ENCODE measurements at places on chromosomes 4 and X. TPM values are rescaled to one million over a fixed set of nuclear protein-coding genes. Genes with fewer than 3 reads are reported as not detected.

GRCh38 chr4:120611092-120611491, 311.4 kb downstream of the PRDM5 start:
- DNase-seq, result no peak

GPR34 gene
- 0.17 TPM for total RNA-seq

GRCh38 chrX:150680974-150681373, 12.2 kb upstream of the MTMR1 start:
- no peak for DNase-seq

DNA sequence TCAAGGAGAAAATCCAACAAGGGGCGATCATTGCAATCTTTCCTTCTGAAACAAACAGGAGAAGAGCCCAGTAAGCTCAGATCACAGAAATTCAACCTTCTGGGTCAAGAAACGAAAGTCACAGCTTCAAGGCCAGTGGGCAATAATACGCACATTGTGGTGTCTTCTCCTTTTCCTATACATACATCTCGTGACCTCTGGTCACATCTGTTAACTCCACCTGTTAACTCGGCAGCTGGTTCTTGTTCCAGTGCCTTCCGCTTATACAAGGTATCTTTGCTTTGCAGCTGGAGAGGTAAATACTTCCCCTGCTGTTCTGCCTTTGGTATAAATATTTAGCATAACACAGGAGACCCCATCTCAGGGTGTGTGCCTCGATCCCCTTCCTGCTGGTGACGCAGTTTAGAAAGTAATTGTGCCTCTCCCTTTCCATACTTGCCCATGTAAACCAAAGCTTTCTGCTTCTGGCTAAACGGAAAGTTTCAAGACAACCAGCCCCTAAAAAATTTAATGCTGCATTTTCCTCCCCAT, 45.0 kb downstream of the CCDC149 start:
- no peak for DNase-seq

CCSER1 gene
- 1.1 TPM for total RNA-seq

SUPT20HL2 gene
- not detected for total RNA-seq

GRCh38 chr4:74120086-74120485, 21.1 kb upstream of the CXCL2 start:
- DNase-seq, result no peak

DNA sequence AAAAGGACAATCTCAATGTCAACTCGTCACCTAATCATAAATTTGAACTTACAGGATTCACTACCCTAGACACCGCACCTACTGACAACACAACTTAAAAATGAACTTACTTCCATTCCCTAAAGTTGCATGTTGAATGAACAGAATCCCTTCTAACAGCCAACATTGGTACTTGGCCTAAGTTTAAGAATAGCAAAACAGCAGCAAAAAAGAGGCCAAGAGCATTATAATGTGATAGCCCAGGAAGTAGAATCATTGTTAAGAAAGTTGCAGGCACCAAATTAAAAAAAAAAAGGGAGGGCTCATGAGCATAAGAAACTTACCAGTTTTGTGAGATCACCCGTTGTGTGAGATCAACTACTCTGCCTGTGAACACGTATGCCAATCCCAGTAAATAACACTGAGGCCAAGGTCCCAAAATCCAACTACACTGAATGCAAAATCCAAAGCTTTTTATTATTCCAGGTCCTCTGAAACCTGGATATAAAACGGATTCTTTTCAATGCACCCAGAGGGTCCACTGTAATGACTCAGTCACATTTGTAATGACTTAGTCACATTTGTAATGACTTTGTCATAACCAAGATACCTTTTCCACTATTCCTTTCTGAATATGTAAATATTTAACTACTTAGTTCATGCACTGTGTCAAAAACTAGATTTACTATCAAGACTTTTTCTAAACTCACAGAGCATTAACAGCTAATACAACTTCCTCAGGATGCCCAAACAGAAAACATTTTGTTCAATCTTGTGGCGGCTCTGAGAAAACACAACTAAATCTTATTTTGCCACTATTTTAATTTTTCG, 6.8 kb downstream of the HNRNPDL start:
- no peak for DNase-seq

- no peak for DNase-seq
Measured at GRCh38 chrX:134926864-134927263, 63.9 kb upstream of the SMIM10 start.

DNA sequence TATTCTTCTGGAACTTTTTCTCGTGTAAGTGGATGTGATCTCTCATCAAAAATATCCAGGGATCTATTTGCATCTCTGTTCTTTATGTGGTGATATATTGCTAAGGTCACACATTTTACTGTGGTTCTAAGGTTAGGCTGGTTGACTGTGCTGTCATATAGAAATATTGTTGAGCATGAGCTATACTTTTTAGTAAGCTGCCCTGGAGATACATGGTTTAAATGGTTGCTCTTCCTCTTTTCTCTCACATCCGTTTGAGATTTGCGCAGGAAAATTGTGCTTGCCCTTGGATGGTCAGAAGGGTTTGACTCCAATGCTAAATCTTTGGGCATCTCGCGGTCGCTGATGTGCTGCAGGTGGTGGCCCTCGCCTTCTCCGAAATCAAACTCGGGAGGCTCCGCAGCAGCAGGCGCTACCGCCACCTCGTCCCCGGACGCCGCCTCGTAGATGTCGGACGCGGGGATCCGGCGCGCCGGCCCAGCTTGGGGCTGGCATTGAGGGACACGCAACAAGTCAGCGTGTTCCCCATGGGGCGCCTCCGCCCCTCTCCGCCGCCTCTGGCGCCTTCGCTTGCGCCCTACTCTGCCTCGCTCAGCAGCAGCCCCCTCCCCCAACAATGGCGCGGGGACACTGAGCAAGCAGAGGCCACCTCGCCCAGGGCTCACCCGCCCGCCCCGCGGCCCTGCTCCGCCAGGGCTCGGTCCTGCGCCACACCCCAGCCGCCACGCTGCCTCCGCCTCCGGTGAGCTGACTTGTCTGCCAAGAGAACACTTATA, 154.5 kb downstream of the MSN start:
- no peak for DNase-seq

MAGEB17 gene
- total RNA-seq, result not detected

DNA sequence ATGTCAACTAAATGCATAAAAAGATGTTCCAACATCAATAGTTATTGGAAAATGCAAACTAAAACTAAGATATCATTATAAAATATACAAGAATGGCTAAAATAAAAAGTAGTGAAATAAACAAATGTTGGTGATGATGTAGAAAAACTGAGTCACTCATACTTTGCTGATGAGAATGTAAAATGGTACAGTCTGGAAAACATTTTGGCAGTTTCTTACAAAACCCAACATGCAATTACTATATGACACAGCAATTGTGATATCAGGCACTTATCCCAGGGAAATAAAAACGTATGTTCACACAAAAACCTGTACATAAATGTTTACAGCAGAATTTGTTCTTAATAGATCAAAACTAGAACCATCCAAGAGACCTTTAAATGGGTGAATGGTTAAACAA, 182.6 kb downstream of the RTL9 start:
- DNase-seq, result no peak

- DNase-seq, result peak; percentile 52
Measured at GRCh38 chr4:164252286-164252685, 501.6 kb upstream of the SMIM31 start.

DNA sequence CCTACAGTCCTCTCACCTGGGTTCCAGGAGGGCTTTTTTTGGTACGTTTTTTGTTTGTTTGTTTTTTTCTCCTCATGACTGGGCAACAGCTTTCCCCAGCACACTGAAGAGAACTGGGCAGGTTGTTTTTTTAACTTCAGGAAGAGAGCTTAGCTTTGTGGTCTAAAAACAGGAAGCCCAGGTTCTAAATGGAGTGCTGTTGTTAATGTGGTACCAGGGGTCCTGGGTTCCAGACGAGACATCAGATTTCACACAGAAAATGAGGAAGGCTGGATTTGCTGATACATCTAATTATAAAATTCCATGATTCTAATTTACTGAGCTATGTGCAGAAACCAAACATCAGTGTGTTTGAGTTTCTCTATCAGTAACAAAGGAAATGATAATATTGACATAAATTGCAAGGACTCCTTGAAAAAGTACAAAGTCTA, 4.2 kb downstream of the MYOZ2 start:
- DNase-seq, result no peak

- DNase-seq, result peak; percentile 12
Measured at GRCh38 chr4:1792832-1793495, at the start of gene FGFR3. TSS of gene FGFR3 (plus strand) at chr4:1793293. CDS start at chr4:1793935, 642 bp downstream.

DNA sequence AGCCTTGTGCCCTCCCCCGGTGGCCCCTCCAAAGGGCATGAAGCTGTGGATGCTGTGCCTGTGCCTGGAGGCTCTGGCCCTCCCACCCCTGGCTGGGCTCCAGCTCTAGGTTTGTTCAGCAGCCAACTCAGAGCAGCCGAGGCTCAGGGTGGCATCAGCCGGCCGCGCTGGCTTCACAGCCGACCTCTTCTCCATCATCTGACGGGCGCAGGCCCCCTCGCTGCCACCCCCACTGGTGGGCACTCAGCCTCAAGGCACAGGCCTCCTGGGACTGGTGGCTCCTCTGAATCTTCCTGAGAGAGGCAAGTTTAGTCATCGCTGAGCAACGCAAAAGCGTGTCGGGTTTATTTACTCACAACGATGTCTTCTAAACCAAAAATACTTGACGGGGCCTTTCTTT, 46.0 kb downstream of the PCGF3 start:
- no peak for DNase-seq

GAGE12E gene
- not detected for total RNA-seq

- DNase-seq, result no peak
Measured at GRCh38 chr4:8745005-8745790, 126.4 kb downstream of the HMX1 start.

DNA sequence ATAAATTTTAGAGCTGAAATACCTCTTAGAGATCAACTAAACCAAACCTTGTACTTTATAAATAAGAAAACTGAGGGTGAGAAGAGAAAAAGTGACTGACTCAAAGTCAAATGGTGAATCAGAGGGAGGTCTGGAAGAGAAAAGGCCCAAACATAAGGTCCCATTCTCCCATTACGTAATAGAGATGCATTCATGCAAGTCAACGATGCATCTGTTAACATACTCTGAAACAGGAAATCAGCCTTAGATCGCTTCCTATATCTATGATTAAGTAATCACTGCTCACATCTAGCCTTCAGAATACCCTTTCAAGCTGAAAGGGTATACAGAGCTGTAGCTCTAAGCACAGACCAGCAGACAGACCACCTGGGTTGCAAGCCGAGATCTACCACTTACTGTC, 6.5 kb downstream of the RNF150 start:
- DNase-seq, result no peak

DNA sequence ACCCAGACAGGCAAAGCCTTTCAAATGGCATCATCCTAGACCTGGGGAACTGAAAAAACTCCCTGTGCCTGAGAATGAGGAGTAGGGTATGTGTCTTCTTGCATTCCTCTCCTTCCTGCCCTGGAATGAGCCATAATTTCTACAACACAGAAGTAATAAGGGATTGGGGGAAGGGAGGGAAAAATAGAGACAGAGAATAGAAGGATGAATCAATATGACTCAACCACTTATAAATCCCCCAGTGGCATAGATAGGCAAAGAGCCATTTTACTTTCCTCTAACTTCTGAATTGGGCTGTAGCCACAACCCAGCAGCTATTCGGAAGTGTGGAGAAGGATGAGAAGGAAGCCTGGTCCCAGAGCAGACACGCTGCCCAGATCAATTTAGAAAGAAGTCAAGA, 99.9 kb downstream of the NHS start:
- DNase-seq, result no peak

GRCh38 chr4:156971676-156972378, at the start of gene PDGFC:
TSS of gene PDGFC (minus strand) at chr4:156971799. CDS start at chr4:156970903, 896 bp downstream.
- DNase-seq, result no peak

- no peak for DNase-seq
Measured at GRCh38 chr4:1208970-1209704, 36.8 kb upstream of the SPON2 start.

TRPC5OS gene
- not detected for total RNA-seq

GRCh38 chr4:110195561-110196205, 2.7 kb downstream of the ELOVL6 start:
- no peak for DNase-seq

XAGE1A gene
- not detected for total RNA-seq

DNA sequence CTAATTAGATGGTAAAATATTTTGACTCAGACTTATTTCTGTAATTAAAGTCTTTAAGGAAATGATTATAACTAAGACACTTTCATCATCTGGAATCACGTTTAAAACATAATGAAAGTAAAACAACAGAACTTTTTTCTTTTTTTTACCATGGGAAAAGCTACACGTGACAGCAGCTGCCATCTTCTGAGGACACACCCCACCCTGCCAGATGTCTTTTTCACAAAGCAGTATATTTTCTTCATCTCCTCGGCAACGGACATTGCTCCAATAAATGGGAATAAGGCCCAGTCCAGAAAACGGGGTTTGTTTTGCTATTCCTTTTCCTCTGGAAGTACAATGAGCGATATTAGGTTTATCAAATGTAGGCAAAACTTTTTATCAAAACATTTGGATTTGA, 17.5 kb downstream of the PRSS12 start:
- no peak for DNase-seq

DNA sequence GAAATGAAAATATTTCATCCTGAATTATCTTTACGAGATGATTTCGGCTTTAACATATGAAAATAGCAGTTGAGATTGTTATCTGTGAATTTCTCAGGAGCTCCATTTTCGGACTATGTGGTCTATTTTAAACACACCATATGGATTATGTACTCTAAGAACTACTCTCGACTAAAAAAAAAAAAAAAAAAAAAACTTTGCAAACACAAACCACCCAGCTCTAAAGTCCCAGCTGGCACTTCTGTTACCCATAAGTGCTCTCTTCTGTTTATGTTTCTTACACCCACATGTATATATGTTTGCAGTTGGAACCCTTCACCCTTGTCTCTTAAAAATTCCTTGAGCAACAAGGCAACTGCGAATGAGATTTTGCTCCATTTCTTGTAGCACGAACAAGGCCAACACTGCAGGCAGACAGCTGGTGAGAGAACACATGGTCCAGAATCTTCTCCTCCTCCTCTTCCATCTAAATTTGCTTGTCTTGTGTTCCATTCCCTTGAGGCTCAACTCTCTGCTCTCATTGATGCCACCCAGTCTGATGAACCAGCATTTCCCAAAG, 172.7 kb upstream of the HCCS start:
- no peak for DNase-seq

LPAR4 gene
- total RNA-seq, result not detected

DNA sequence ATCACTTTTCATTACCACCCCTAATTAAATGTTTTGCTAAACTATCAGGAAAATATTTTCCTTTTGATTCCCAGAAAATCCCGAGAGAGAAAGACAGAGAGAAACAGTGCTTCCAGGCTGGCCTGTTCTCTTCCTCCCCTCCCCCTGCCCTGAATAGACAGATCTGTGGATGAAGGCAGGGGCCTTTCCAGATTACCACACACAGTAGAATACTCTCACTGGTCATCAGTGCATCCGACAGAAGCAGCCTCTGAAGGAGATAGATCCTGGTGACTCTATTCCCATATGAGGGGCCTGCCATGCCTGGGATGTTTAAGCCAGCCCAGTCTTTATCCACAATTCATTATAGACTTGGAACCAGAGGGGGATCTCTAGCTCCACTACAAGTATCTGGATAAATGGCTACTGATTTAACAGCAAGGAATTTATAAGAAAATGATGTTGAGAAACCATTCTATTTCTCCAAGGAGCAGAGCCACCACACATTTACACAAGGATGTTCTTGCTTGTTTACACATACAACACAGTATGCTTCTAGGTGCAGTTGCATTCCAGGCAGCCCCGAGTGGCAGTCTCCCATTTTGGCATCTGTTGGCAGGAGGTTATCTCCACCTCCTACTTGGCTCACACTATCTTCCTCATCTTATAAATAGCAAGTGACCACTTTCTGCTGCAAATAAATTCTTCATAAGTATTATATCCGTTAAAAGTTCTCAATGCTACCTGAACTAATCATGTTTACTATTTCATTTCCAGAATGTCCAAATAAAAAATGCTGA, 115.8 kb downstream of the HS6ST2 start:
- DNase-seq, result no peak

All from NCI-H460 (cell line).